Suppressor macrophage treated with lipopolysaccharide for 1 hour (primary cell): ENCODE measurements at places on chromosomes 5 and 9.
A peak's percentile ranks its signal among the peaks of the same experiment; 100 is the strongest.

GRCh38 chr5:67221487-67222242, 25.1 kb upstream of the CD180 start:
- DNase-seq: peak; percentile 82

GRCh38 chr9:111952559-111952958, 55.9 kb downstream of the UGCG start:
- no peak for DNase-seq

DNA sequence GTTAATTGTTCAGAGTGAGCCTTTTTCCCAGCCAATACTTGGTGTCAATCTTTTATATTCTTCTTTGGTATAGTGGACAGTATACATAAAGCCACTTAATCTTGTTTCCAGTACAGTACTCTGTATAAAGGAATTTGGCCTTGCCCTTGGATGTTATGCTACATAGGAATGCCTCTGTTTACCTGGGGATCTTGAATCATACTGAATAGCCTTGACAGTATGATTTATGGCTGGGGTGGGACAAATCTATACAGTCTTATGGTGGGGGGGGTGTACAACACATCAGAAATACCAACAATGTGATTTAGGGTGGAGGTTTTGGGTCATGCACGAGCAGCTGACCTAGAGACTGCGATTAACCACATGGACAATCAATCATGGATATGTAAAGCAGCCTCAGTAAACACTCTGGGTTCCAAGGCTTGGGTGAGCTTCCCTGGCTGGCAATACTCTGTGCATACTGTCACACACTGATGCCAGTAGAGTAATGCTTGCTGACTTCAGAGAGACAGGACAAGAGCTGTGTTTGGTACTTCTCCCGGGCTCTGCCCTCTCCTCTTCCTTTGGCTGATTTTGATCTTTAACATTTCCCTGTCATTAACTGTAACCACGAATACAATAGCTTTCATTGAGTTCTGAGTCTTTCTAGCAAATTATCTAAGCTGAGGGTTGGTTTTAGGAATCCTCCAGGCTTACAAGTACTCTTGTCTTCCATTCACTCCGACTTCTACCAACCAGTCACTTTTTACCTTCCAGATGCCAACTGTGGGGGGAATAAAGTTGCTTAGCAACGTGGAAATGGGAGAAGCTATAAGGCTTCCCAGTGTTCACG, 84.6 kb downstream of the IARS1 start:
- no peak for DNase-seq

GRCh38 chr9:91416096-91416712, 7.4 kb downstream of the NFIL3 start:
- peak; percentile 90 for DNase-seq

GRCh38 chr5:111854186-111854585, 97.2 kb upstream of the NREP start:
- DNase-seq: no peak

DNA sequence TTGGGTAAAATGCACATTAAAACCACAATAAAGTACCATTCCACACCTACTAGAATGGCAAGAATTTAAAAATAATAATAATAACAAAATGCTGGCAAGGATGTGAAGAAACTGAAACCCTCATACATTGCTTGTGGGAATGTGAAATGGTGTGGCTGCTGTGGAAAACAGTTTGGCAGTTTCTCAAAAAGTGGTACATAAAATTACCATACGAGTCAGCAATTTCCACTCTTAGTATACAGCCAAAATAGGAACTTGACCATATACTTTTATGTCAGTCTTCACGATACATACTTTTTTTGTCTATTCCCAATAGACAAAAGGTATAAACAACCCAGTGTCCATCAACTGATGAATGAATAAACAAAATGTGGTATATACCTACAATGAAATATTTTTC, 15.6 kb downstream of the FKBP15 start:
- DNase-seq: peak; percentile 21

DNA sequence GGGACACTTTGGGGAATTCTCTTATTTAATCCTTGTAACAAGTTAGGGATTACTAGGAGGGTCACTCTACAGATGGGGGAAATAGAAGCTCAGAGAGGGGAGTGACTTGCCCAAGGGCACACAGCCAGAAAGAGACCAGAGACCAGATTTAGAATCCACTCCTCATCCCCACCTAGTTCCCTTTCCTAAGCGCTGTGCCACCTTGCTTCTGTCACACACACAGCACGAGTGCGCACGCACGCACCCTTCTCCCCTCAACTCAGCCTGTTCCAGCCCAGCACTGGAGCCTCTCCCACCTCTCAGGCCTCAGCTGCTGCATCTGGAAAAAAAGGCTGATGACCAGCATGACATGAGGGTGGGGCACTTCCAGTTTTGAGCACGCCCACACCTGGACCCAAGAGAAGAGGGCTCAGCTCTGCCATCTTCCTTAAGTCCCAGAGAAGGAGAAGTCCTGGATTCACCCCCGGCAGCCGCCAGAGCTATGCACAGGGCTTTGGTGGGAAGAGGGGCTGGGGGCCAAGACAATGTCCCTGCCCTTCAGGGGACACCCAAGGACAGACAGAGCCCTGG, 18.5 kb downstream of the NR5A1 start:
- DNase-seq: peak; percentile 35

GRCh38 chr5:150448334-150448733, 1.2 kb downstream of the RPS14 start:
- DNase-seq: peak; percentile 30

DNA sequence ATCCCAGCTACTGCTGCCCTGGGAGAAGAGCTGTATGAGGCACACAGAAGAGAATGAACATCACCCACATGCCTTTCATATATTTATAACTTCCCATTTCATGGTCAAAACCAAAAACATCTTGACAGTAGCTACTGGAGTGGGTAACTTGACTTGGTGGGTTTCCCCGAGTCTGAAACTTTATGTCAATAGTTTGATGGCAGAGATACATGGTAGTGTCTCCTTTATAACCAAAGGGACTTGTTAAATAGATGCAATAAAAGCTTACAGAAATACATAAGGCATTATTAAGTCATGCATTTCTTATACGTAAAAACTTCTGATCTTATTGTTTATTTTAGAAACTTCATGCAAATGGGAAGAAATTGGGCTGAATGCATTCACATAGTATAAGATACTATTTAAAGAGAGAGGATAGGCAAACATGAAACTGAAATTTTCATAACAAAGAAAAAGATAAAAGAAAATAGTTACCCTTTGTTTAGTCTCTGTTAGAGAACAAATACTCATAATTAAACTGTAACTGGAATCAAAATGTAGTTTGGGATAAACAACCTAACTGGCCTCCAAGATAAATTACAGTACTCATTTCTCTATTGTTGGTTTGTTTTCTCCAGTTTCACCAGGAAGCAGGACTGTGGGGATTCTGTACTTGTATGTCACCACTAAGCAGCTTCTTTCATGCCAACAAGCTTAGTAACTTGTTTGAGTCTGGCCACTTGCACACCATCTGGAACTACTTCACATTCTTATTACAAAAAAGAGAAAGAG, 459.3 kb upstream of the MEF2C start:
- DNase-seq: no peak

- peak; percentile 30 for DNase-seq
Observed at GRCh38 chr9:136762915-136763648, 1.2 kb downstream of the LCN15 start.

DNA sequence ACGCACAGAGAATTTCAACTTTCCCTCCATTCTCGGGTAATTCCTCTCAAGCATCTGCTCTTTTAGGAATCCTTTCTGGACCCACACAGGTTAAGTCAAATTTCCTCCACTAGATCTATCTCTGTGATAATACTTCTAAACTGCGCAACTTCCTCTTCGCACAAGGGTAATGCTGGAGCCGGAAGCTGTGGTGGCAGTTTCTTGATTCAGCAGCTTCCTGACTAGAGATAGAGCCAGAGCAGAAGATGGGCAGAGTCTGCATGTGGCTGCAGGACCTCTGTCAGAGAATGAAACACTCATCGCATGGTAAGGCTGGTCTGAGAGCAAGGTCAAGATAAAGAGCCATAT, 11.1 kb upstream of the CDC42SE2 start:
- peak; percentile 90 for DNase-seq

DNA sequence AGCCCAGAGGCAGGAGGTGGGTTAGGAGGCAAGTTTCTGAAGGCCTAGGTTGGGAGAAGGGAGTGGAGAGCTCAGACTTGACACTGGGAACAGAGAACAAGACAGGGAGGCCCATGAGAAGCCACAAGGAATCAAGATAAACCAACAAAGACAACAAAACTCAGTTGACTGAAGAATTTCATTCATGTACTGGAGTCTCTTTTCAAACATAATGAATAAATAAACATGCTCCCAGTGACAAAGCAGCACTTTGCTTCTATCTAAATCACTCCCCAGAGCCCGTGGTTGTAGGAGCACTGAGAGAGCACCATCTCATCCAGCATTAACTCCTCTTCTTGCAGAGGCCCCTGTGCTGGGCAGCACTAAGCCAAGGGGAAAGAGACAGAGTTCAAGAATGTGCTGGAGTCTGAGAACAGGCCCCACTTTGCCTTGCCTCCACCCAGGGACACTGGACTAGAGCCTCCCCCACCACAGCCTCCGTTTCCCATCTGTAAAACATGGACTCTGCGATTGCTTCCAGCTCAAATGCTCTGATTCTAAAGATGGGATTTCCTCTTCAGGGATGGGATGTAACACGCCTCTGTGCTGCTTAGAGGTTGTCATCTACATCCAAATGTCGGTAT, 282.0 kb downstream of the SPOCK1 start:
- DNase-seq: no peak

DNA sequence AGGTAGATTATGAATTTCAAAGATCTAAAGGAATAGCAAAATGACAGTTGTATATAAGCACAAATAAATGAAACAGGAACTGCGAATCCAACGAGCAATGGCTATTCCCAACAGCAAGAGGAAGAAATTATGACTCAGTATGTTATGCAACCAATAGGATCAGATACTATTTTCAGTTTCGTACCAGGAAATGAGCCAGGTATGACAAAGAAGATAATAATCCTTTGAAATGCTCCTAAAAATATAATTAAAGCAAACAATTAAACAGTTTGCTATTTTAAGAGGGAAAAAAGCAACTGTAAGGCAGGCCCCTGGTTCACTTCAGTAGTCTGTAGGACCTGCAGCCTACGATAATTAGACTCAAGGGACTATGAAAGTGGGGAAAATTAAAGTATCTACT, 58.9 kb downstream of the AUH start:
- DNase-seq: peak; percentile 76

DNA sequence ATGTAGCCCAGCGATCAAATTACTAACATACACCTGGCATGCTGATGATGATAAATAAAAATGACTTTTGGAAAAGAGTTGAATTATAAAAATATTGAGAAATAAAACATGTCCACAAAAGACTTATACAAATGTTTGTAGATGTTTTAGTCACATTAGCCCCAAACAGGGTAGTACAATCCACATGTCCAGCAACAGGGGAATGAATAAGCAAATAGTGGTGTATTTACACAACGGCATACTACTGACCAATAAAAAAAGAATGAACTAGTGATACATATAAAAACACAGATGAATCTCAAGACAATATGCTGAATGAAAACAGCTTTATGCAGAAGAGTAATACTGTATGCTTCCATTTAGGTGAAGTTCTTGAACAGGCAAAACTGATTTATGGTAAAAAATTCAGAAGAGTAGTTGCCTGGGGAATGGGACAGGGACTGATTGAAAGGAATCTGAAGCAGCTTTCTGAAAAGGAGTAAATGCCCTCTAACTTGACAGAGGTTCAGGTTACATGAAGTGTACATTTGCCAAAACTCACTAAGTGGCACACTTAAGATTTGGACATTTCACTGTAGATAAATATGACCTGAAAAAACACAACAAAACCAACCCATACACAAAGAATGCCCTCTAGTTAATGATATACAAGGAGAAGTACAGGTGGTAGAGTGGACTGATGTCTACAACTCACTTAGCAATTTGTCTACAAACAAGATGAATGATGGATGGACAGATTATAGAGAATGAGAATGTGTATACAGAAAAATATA, 35.4 kb downstream of the ACTL7A start:
- DNase-seq: no peak

- DNase-seq: no peak
Observed at GRCh38 chr5:136064510-136064909, 35.7 kb downstream of the TGFBI start.

DNA sequence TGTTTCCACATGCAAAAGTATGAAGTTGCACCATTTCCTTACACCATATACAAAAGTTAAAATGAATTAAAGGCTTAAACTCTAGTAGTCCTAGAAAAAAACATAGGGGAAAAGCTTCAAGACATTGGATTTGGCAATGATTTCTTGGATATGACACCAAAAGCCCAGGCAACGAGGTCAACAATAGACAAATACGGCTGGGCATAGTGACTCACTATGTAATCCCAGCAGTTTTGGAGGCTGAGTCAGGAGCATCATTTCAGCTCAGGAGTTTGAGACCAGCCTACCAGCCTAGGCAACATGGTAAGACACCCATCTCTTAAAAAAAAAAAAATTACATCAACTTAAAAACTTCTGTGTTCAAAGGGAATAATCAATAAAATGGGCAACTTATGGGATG, 30.9 kb upstream of the SREK1 start:
- DNase-seq: peak; percentile 32

GRCh38 chr9:32738501-32739172, 44.7 kb upstream of the TMEM215 start:
- DNase-seq: no peak

GRCh38 chr5:98576275-98576674, 197.2 kb upstream of the RGMB start:
- DNase-seq: no peak

- DNase-seq: peak; percentile 56
Observed at GRCh38 chr5:78496373-78496772, 136.0 kb downstream of the SCAMP1 start.

DNA sequence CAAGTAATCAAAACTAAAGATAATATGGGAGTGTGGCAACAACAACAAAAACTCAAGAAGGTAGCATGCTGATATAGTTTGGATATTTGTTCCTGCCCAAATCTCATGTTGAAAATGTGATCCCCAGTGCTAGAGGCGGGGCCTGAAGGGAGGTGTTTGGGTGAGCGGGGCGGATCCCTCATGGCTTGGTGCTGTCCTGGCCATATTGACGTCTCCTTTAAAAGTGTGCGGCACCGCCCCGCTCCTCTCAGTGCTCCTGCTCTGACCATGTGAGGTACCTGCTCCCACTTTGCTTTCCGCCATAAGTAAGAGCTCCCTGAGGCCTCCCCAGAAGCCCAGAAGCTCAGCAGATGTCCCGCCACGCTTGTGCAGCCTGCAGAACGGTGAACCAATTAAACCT, 25.6 kb downstream of the MED27 start:
- no peak for DNase-seq

DNA sequence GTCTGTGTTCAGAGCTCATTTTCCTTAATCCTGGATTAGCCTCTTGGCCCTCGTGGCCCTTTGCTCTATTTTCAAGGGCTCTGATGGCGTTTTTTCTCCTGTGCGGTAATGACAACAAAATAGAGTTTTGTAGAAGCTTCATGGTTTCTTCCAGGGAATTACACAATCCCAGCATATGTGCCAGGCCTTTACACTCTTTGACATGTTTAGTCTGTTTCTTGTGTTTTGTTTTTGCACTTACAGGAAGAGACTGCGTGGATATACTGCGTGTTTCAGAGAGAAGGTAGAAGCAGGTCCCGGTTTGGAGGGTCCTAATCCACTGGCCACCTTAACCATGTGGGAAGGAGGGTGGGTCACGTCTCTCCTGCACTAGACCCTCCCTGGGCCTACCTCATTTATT, 400.2 kb upstream of the IRX4 start:
- DNase-seq: no peak
